ENCODE measurements at places on chromosomes 4 and X. TPM values are rescaled to one million over a fixed set of nuclear protein-coding genes. Genes with fewer than 3 reads are reported as not detected.

XAGE1A gene
- not detected for total RNA-seq

GABRG1 gene
- total RNA-seq = not detected

NPNT gene
- 0.29 TPM for total RNA-seq

APELA gene
- not detected for total RNA-seq

SORBS2 gene
- total RNA-seq = not detected

LNX1 gene
- 0.99 TPM for total RNA-seq

TMEM33 gene
- 37.2 TPM for total RNA-seq

IL13RA2 gene
- total RNA-seq = 44.8 TPM

ABCD1 gene
- total RNA-seq = 15.7 TPM

SMPX gene
- total RNA-seq = not detected

DCAF4L1 gene
- total RNA-seq = under 0.01 TPM

SLC4A4 gene
- 22.1 TPM for total RNA-seq

AMELX gene
- not detected for total RNA-seq

CXCL8 gene
- total RNA-seq = 0.58 TPM

CD40LG gene
- total RNA-seq = not detected

ABLIM2 gene
- total RNA-seq = under 0.01 TPM

AADAT gene
- 3.9 TPM for total RNA-seq

IBSP gene
- not detected for total RNA-seq

GUCY1A1 gene
- total RNA-seq = 4.0 TPM

CLTRN gene
- total RNA-seq = 0.29 TPM

Data from smooth muscle cell of trachea (primary cell).